ENCODE measurements at places on chromosomes 12 and 14. TPM values are rescaled to one million over a fixed set of nuclear protein-coding genes. Genes with fewer than 3 reads are reported as not detected.

- no peak for DNase-seq
Measured at GRCh38 chr12:12723681-12724420, 6.7 kb downstream of the CDKN1B start.

GRCh38 chr12:124543052-124543589, 24.3 kb downstream of the NCOR2 start:
- DNase-seq: peak; percentile 83

DNA sequence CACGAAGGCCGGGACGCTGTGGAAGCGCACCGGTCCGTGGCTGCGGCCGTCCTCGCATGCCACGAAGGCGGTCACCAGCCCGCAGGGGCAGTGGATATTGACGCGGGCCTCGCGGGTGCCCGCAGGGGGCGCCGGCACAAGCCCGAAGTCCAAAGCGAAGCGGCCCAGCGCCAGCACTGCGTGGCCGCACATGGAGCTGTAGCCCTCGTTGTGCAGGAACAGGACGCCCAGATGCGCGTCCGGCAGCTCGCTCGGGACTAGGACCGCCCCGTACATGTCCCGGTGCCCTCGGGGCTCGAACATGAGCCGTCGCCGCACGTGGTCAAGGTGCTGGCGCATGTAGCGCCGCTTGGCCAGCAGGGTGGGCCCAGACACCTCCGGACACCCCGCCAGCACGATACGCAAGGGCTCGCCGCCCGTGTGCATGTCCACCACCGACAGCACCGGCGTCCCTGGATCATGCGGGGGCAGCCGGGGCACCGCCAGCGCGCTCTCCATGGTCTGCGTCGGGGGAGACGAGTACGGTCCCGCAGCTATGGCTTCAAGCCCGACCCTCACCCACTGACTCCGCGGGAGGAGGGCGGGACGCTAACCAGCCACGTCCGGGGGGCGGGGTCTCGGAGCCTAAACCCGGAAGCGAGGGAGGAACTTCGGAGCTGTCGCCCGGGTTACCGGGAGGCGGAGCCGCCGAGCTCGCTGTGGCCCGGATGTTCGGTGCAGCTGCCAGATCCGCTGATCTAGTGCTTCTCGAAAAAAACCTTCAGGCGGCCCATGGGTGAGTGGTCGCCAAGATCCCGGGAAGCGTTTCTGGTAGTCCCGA, at the start of the genes JKAMP and L3HYPDH:
JKAMP (plus strand) TSS at position 699 of the 820 bp plus-strand sequence; CDS start at position 772, 73 bp downstream.
L3HYPDH (minus strand) TSS at position 590 of the 820 bp plus-strand sequence; CDS start at position 498, 92 bp downstream.
- DNase-seq: peak; percentile 98

DNA sequence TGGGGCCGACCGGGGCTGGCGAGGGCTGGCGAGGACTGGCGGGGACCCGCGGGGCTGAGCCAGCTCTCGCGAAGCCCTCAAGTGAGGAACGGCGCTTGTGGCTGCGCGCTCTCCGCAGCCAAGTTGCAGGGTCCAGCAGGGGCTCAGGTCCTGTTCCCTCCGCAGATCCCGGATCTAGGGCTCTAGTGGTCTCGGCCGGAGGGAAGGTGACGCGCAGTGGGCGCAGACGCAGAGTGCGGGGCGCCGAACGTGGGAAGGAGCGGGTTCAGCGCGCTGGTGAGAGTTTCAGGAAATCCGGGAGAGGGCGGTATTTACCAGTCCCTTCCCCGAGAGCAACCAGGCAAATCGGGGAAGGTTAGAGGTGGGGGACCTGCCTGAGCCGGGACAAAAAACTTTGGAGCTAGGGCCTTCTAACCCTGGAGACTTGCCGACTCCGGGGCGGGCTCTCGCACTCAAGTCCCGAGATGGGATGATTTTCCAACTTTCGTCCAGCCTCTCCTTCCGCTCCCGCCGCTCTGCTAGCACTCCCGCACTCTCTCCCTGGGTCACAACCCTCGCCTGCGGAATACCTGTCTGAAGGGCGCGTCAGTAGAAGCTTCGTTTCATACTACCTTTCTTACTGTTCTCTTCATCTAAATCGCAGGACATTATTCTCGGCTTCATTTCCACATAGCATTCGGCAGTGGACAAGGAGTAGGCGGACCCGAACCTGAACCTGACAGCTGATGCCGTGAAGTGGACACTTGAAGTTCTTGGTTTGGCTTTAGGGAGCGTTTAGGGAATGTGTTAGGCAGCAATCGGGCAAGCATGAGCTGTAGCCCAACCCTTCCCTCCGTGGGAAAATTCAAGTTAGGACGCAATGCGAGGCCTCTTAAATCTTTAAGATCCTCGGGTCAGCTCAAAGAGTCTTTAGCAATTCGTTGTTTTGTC, 13.6 kb upstream of the PAX9 start:
- DNase-seq: no peak

- no peak for DNase-seq
Measured at GRCh38 chr14:34055157-34055950, 104.5 kb upstream of the EGLN3 start.

Gene NID2
- 2.0 TPM for total RNA-seq

DNA sequence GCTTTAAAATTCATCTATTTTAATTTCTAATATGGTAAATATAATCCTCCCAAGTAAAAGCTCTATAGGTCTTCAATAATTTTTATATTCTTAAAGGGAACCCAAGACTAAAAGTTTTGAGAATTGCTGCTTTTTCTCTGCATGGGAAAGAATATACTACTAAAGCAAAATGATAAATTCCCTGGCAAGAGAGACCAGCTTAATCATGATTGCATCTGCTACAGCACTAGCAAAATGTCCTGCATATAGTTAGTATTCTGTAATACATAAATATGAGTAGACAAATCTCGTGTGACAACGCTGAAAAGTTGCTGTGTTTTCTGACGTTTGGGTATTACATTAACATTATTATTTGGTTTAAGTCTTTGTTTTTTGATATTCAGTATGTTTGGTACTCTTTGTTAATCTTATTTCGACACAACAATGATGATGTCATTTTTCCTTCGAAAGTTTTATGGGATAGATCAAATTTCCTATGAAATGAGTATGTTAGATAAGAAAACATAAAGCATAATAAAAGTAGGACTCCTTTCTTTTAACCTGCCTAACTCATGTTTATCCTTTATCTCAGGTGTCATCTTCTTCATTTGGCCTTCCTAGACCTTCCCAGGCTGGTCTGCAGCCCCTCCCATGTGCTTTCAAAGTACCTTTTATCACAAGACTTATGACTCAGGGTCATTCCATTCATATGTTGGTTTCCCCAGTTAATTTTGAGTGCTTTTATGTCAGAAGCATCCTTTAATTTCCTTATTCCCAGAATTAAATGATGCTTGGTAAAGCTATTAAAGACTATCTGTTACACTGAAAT, 321.9 kb downstream of the RAD51B start:
- DNase-seq: no peak

GRCh38 chr14:106039400-106039799, 513.0 kb downstream of the TMEM121 start:
- DNase-seq: no peak

Gene IL23A
- not detected for total RNA-seq

- DNase-seq: no peak
Measured at GRCh38 chr12:105400227-105400626, 69.7 kb downstream of the C12orf75 start.

- no peak for DNase-seq
Measured at GRCh38 chr12:87150969-87151662, 878.1 kb downstream of the C12orf50 start.

DNA sequence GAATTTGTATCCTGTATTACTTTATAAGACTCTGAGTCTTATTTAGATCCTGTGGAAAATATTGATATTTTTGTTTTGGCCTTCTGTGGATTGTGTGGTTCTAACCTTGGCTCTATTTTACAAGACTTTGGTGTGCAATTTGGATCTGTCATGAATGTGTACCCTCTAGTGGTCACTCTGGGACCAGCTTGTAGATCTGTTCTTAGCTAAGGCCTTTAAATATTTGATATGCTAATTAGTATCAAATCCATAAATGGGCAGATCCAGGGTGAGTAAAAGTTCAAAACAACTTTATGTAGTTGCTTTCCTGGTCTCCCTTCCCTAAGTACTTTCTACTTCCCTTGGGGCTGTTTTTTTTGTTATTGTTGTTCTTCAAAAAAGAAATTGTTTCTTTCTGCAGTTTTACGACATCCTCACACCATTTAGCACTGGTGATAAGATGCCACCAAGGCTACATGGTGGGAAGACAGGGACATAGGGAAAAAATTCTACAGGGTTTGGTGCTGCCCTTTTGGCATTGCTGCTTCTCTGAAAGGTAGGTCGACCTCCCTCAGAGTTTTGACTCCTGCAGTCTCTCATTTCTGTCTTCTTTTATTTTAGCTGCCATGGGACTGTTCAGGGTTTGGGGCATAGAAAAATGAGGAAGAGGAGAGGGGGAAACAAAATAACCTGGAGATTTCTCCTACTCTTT, 238.5 kb downstream of the GPHN start:
- no peak for DNase-seq

DNA sequence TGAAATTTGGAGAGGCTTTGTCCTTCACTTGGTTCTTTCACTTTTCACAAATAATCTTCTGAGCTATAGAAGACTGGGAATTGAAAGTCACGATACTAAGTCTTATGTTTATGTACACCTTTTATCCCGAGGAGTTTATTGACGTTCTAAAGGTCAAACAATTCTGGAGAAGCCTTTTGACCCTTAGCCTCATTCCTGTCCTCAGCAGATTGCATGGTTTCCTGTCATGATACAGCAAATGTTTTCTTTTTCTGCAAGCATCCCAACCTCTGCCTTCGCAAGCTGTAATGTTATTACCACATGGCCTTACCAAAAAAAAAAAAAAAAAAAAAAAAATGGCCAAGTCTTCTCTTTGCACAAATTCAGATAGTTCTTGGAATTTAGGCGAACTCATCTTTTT, 411.7 kb upstream of the FLRT2 start:
- DNase-seq: no peak

DNA sequence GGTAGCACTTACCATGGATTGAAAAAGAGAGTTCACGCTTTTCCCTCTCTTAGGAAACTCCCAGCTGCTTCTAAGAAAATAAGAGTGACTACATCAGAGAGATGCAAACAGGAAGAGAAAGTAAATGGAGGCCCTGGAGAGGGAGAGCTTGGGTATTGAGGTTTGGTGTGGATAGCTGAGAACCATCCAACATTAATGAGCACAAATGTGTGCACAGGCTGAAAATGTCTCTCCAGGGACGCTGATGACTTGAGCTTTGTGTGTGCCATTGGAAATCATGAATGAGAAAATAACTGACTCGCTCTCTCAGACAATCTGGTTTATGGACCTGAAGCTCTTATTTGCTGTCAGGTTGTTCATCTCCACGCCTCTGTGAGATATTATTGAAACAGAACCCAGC, 318.8 kb downstream of the NRXN3 start:
- no peak for DNase-seq

DNA sequence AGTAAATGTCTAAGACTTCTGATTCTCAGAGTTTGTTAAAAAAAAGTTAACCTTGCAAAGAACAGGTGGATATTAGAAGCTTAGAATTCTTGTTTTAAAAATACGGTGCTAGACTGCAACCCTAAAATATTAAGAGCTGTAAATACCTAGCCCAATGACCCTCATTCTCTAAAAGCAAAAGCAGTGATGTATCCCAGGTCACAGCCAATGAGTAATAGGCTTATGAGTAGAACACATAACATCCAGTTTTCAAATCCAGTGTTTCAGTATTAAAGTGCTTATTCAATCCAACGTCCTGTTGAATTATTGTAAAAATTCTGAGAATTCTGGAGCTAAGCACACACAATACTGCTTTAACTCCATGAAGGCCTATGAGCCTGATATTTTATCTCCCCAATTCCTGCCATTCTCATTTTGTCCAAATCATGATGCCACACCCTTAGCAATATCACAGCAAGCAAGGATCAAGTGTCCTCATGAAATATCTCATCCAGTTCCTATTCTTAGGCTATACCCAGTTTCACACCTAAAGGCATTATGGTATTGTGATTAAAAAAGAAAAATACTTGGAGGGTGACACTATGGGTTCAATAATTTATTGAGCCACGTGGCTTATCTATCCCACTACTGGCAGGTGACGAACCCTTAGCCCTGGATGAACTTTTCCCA, 15.3 kb upstream of the ARID4A start:
- no peak for DNase-seq

- no peak for DNase-seq
Measured at GRCh38 chr14:74176400-74176793, 62.9 kb upstream of the VSX2 start.

DNA sequence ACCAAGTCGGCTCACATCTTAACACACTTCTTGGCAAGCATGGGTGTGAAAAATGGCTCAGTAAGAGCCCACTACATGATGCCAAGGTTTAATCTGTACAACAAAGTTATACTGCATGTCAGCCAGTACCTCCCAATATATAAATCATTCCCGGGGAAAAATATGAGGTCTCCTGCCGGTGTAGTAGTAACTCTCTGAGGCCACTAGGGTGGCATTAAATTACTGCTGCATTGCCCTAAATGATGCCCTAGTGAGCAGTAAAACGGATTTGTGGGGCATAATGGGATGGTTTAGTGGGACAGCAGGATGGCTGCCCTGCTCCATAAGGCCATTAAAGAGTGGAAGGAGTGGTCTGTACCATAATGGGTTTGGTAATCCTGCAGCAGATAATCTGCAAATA, 267.7 kb downstream of the MED13L start:
- DNase-seq: no peak

DNA sequence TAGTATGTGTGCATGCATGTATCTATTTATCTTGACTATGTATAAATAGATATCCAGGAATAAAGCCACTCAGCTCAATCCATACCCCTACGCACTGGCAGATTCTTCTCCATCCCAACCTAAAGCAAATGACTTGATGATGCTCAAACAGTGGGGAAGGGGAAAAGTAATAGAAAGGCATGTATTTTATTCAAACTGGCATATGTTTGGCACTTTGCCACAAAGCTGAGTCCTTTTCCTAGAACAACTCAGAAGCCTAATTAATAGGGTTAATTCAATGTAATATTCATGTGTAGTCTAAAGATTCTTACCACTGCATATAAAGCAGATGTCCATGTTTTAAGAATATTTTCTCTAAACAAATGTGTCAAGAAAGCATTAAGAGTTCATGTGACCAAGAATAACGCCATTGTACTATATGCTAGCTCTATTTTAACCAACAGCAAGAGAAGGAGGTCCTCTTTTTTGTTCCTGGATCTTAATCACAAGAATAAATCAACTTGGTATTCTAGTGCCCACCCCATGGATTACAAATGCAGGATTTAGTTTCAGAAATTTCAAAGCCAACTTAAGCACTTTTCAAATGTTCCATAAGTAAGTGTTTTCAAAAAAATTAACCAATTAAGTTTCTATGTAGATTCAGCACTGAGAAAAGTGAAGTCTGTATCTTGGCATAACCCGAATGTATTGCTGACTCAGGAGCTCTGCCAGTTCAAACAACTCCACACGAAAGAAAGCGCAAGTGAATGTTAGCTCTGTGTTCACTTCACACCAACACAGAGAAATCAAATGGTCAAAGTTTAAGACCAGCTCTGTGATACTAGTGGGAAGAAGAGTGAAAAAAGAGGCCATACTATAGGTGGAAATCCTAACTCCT, 233.6 kb downstream of the MED13L start:
- DNase-seq: no peak

Gene NCOR2
- 172 TPM for total RNA-seq

Gene MDM1
- total RNA-seq: 4.1 TPM

Gene AICDA
- total RNA-seq: not detected

Gene PLCZ1
- not detected for total RNA-seq

Gene TSPAN19
- not detected for total RNA-seq

DNA sequence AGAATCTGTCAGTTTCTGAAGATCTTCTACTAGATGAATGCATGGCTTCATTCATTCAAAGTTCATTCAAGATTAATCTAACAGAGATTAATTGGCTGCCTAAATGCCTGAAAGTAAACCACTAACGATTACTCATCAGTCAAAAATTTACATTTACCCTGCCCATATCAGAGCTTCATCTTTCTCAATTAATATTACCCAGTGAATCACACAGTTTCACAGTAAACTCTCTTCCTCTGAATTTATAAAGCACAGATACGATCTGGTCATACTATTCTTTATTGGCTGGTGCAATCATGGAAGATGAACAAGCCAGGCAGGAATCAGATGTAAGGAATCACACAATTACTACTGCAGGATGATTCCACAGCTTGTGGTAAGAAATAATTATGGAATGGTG, 377.7 kb downstream of the SLC16A7 start:
- DNase-seq: no peak
